ENCODE measurements at places on chromosomes 16 and 17. TPM values are rescaled to one million over a fixed set of nuclear protein-coding genes. Genes with fewer than 3 reads are reported as not detected.

DNA sequence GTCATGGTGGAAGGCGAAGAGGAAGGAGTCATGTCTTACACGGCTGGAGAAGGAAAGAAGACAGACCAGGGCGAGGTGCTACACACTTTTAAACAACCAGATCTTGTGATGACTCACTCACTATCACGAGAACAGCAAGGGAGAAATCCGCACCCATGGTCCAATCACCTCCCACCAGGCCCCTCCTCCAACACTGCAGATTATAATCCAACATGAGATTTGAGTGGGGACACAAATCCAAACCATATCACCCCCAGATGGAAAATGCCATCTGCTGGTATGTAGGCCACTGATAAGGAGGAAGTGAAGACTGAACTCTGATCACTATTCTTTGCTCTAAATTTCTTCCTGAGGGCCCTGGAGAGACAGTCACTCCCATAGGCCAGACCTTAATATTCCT, 7.5 kb upstream of the ITGAX start:
- no peak overlapping the region for H3K4me3 ChIP-seq
- no peaks in the 10 kb centered on the region for H3K4me1 ChIP-seq
- no peak for DNase-seq
- no peak overlapping the region for H3K27ac ChIP-seq
- H3K36me3 ChIP-seq = no peaks in the 10 kb centered on the region
- no peaks in the 10 kb centered on the region for H3K27me3 ChIP-seq

DNA sequence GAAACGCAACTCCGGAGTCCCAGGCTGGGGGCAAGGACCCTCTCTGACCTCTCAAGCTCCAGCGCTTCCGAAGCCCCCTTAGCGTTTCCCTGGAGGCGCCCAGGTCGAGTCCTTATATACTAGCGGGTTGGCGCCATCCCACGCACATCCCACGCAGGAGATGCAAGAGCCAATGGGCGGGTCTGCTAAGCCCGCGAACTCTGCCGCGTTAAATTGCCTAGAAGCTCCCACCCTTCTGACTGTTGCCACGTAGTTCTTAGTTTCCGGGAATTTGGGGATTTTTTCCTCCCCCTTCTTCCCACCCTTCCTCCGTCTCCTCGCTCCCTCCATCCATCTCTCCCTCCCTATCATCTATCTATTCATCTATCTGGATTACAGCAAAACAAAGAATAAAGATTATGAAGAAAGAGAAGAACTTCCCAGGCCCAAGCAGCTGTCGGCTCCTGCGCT, at the start of gene SLFN11:
SLFN11 (minus strand) TSS at position 88 of the 450 bp plus-strand sequence. CDS start 9,814 bp downstream, outside the sequence.
- H3K4me1 ChIP-seq = peaks cover 27% of the 10 kb centered on the region
- H3K27ac ChIP-seq = peak within 1 kb of the TSS; percentile 95

DNA sequence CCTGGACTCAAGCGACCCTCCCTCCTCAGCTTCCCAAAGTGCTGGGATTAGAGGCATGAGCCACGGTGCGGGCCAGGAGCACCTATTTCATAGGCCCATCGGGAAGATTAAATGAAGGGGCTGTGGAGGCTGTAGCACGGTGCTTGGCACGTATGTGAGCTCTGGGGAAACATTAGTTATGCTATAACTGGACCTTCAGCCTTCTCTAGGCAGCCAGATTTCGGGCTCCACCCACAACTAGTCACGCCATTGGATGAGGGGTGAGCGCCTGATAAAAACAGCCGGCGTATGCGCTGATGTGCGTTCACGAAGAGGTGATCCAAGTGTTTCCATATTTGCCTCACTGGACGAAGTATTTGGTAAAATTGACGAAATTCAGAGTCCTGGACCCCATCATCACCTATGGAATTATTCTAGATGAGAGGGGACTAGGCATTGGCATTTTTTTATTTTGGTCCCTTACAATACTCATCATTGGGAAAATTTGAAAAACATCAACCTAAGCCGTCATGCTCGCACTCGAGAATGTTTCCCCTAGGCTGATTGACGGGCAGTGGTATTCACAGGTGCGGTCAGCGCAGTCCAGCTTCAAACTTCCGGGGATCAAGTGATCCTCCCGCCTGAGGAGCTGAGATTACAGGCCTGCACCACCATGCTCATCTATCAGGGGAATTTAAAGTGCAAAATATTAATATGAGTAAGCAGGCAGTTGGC, 1.8 kb upstream of the ANKRD11 start:
- H3K36me3 ChIP-seq = no peaks in the 10 kb centered on the region
- DNase-seq = no peak
- H3K4me1 ChIP-seq = peaks cover 23% of the 10 kb centered on the region
- H3K27ac ChIP-seq = no peak overlapping the region

DNA sequence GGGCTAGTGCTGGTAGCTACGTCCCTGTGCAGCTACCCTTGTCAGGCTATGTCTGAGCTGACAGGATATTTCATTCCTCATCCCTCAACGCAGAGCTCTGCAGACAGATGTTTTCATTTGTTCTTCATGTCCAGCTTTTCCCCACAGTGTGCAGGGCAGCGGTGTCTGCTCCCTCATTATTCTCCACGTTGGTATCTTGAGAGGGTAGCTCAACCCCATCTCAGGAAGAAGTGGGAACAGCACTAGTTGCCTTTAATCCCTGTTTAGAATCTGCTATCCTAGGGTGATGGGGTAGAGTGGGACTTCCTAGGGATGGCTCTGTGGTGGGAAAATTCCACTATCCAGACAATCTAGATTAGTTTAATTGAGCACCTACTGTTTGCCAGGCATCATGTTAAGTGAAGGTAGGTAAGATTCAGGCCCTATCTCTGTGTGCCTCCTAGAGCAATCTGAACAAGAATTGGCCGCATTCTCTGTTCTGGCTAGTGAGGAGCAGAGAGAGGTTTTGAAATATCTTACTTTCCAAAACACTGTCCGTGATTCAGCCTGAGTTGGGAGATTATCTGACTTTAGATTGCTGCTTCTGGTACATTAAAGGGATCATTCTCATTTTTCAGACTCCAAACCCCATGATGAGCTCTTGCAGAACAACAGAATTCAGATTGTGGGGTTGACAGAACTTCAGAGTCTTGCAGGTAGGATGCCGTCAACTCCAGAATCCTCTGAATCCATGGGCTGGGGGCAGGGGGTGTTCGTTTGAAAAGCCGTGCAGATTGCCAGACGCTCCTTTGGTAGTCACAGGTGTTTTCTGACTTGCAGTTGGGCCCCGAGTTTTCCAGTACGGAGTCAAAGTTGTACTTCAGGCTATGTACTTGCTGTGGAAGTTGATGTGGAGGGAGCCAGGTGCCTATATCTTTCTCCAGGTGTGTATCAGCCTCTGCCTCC, 963 bp downstream of the ALG1 start:
- peaks cover 4% of the 10 kb centered on the region for H3K4me1 ChIP-seq
- no peak for DNase-seq
- H3K27ac ChIP-seq = no peak overlapping the region
- no peaks in the 10 kb centered on the region for H3K27me3 ChIP-seq
- peak overlapping the region; percentile 67 for H3K4me3 ChIP-seq
- H3K36me3 ChIP-seq = peaks cover 12% of the 10 kb centered on the region

DNA sequence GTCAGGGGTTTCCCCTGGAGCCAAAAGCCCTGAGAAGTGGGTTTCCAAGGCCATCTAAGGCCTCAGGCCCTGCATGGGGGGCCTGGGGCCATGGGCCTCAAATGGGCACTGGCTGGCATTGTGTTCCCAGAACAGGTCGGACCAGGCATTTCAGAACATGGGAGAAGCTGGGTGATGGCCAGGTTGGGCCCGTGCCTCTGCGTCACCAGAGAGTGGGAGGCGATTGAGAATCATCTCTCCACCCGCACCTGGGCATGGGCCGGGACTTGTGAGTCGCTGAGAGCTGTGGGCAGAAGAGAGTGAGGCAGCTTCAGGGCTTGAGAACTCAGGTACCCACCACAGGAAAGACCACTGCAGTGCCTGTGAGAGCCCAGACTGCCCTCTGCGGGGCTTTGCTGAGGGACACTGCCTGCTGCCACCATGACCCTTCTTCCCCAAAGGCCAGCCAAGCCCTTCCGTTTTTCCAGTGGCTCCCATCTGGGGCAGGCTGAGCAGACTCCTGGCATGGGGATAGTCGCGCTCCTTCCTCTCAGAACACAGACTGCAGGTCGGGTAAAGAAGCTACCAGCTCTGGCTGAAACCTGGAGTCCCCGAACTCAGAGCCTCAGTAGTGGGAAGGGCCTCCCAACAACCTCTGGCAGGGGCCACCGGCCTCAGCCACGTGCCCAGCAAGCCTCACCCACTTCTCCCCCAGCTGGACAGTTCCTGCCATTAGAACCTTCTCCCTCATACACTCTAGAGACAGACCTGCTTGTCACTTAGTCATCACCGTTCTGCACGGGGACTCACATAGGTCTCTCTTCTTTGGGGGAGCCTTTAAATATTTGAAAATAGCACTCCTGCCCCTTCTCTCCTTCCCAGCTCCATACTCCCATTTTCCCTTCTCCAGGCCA, 1.6 kb downstream of the RAB11FIP4 start:
- no peak for DNase-seq
- H3K27ac ChIP-seq = no peak overlapping the region
- H3K4me3 ChIP-seq = no peak overlapping the region

The SMIM22 gene
- total RNA-seq = not detected

GRCh38 chr17:40960144-40960543, 6.6 kb downstream of the KRT39 start:
- no peaks in the 10 kb centered on the region for H3K4me1 ChIP-seq
- no peaks in the 10 kb centered on the region for H3K36me3 ChIP-seq
- H3K27me3 ChIP-seq = no peaks in the 10 kb centered on the region
- no peak overlapping the region for H3K27ac ChIP-seq
- no peak overlapping the region for H3K4me3 ChIP-seq
